Naive thymus-derived CD8-positive, alpha-beta T cell (primary cell): ENCODE measurements at places on chromosomes 1 and 21. TPM values are rescaled to one million over a fixed set of nuclear protein-coding genes. Genes with fewer than 3 reads are reported as not detected.

The SLAMF7 gene
- total RNA-seq: 6.2 TPM

- no peak overlapping the region for H3K4me3 ChIP-seq
- no peaks in the 10 kb centered on the region for H3K27me3 ChIP-seq
- H3K27ac ChIP-seq: no peak overlapping the region
- H3K36me3 ChIP-seq: peaks cover 4% of the 10 kb centered on the region
- H3K4me1 ChIP-seq: no peaks in the 10 kb centered on the region
These were observed 312.1 kb downstream of the BACH1 start for GRCh38 chr21:29610779-29611360.

- no peaks in the 10 kb centered on the region for H3K36me3 ChIP-seq
- no peak overlapping the region for H3K27ac ChIP-seq
- no peak overlapping the region for H3K4me3 ChIP-seq
These were observed 37.3 kb downstream of the MAST2 start for GRCh38 chr1:45840704-45841103.

GRCh38 chr1:158978730-158979129 lies 31.0 kb upstream of the IFI16 start:
- H3K4me1 ChIP-seq: peaks cover 10% of the 10 kb centered on the region
- no peak overlapping the region for H3K27ac ChIP-seq
- H3K4me3 ChIP-seq: no peak overlapping the region
- peaks cover 18% of the 10 kb centered on the region for H3K36me3 ChIP-seq

- H3K4me1 ChIP-seq: no peaks in the 10 kb centered on the region
- H3K27ac ChIP-seq: no peak overlapping the region
- no peak for DNase-seq
- H3K4me3 ChIP-seq: no peak overlapping the region
These were observed 12.8 kb downstream of the ZFP69B start for GRCh38 chr1:40462956-40463590.

DNA sequence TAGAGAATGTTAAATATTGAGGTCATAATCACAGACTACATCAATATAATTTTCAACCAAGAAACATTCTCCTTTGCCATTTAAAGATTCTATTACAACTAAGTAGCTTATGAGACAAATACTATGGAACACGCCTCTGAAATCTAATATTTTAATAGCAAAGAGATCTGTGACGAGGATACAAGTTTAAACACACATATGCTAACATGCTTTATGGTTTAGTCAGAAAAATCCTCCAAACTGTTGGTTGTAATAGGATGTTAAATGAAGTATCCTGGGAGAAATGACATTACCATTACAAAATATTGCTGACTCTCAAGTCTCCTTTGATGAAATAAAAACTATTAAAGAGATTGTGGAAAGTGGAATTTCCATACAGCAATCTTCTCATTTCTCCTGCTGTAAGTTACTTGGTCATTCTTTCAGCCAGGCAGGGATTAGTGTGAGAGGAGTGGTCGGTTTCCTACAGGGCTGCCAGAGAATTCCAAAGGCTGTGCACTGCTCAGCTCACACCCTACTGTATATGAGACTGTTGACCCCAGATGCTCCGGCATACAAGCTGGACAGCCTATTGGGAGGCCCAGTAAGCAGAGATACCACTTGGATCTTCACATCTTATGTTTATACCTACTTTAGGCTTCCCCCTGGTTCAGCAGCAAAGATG lies 26.6 kb downstream of the SCYL3 start:
- H3K27me3 ChIP-seq: no peaks in the 10 kb centered on the region
- no peak overlapping the region for H3K27ac ChIP-seq
- peaks cover 56% of the 10 kb centered on the region for H3K36me3 ChIP-seq
- no peak for DNase-seq

- H3K4me1 ChIP-seq: peaks cover 30% of the 10 kb centered on the region
- peak overlapping the region; percentile 91 for H3K27ac ChIP-seq
These were observed 72.8 kb downstream of the PLEKHA6 start for GRCh38 chr1:204286831-204287421.

DNA sequence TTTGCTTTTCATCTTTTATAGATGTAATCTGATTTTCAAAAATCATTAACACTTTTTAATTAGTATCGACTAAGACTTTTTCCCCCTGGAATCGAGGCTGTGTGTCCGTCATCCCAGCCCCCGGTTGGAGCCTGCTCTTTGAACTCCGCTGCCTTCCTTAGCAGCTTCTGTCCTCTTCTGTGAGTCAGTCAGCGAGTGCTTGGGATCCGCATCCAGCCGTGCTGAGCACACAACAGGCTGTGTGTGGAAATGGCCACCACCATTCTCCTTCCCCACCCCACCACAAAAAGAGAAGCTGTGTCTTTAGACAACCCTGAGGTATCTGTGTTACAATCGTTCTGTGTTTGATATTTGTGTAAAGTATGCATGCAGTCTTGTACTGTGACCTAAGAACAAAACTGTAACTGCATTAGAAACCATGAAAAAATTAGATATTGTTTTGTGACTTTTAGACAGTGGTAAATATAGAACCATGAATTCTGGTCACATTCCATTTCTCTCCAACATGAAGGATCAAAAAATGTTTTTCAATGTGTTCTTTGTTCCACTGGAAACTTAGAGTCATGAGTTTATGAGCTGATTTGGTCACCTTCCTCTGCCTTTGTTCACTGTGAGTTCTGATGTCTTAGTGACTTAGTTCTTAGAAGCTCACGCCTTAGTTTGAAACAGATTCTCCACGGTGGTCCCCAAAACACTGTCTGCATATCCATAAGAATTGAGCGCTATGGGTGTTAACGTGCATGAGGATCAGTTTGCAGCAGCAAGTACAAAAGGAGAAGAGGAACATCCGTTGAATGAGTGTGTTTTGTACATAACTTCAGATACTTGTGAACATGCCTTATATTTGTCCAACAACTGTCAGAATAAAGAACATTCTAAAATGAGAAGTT lies 64.7 kb downstream of the VPS26C start:
- H3K4me3 ChIP-seq: no peak overlapping the region
- no peak overlapping the region for H3K27ac ChIP-seq
- peaks cover 4% of the 10 kb centered on the region for H3K4me1 ChIP-seq

The NUP210L gene
- total RNA-seq: 0.16 TPM

- no peak overlapping the region for H3K4me3 ChIP-seq
- H3K27ac ChIP-seq: no peak overlapping the region
- H3K27me3 ChIP-seq: peaks cover 18% of the 10 kb centered on the region
- no peaks in the 10 kb centered on the region for H3K36me3 ChIP-seq
- peaks cover 38% of the 10 kb centered on the region for H3K4me1 ChIP-seq
- no peak for DNase-seq
These were observed 93.0 kb upstream of the DUSP10 start for GRCh38 chr1:221834698-221835513.

DNA sequence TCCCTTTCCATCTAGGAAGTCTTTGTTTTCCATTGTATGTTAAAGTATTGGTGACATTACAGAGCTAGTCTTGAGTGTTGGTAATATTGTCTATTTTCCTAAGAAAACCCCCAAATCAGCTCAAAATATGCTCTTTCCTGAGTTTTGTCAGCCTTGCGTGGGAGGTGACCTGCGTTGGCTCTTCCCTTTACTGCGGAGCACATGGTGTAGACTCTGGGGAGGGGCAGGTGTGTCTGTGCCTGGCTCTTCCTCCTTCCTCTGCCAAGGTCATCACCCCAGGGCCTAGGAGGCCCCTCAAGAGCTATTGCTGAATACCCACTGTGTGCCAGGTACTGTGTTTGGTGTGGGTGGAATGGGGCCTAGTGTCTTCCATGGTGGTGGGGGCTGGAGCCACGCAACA lies 33.4 kb downstream of the CACNA1E start:
- H3K36me3 ChIP-seq: no peaks in the 10 kb centered on the region
- H3K4me3 ChIP-seq: no peak overlapping the region
- no peaks in the 10 kb centered on the region for H3K4me1 ChIP-seq
- no peak overlapping the region for H3K27ac ChIP-seq
- peaks cover 13% of the 10 kb centered on the region for H3K27me3 ChIP-seq

DNA sequence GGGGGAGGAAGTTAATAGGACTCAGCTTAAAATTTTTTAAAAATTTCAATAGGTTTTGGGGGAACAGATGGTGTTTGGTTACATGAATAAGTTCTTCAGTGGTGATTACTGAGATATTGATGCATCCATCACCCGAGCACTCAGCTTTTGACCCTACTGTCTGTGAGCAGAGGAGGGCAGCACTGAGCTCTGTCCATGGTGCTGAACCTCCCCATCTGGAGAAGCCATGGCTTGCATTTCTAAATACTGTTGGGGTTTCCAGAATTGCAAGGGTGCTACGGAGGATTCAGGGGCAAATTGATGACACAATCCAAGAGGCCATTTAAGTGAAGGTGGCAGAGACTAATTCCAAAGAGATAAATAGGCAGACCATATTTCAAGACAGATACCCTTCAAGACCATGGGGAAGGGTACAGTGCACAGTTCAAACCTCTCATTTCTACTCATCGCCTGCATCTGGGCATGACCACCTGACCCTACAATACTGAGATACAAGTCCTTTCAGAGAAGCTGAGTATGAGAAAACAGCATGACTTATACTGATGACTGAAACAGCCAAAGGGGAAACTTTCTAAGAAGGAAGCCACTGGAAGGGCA lies 17.2 kb downstream of the SYT2 start:
- peak; percentile 58 for DNase-seq
- H3K27me3 ChIP-seq: peaks cover 58% of the 10 kb centered on the region
- no peaks in the 10 kb centered on the region for H3K36me3 ChIP-seq
- no peak overlapping the region for H3K4me3 ChIP-seq
- H3K27ac ChIP-seq: peak overlapping the region; percentile 66

The KRTAP13-2 gene
- total RNA-seq: not detected

DNA sequence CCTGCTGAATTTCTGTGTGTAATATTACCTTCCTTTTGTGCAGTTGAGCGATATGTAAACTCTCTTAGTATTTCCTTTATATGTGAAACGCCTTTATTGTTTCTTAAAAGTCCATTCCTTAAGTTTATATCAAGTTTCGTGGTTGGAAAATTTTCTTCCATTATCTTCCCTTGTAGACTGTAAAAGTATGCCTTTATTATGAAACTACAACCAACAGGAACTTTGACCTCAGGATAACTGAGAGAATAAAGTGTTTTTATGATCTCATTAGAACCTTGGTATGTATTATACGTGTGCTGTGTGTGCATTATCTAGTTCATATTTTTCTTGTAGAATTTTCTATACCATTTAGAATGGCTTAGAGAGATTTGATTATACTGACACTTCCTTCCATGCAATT lies 3.1 kb upstream of the CDC14A start:
- H3K27me3 ChIP-seq: no peaks in the 10 kb centered on the region
- no peak overlapping the region for H3K27ac ChIP-seq
- no peak overlapping the region for H3K4me3 ChIP-seq
- peaks cover 1% of the 10 kb centered on the region for H3K36me3 ChIP-seq
- DNase-seq: no peak

DNA sequence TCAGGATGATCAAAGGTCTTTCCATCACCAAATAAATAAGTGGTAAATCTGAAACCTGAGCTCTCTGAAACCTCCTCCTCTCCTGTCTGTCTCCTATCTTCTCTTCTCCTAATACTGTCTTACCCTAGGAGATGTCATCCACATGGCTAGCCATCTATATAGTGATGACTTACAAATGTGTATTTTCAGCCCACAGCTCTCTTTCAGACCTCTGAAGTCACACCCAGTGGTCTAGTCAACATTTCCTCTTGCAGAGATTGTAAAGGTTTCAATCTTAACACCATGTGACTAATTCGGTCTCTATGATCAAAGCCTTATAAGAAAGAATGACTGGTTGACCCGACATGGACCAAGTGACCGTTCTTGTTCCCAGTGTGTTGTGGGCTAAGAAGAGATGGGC lies 63.1 kb upstream of the DPT start:
- no peak for DNase-seq
- peaks cover 16% of the 10 kb centered on the region for H3K27me3 ChIP-seq
- no peaks in the 10 kb centered on the region for H3K36me3 ChIP-seq
- H3K4me3 ChIP-seq: no peak overlapping the region

GRCh38 chr1:83702356-83702755 lies 296.6 kb downstream of the TTLL7 start:
- H3K27me3 ChIP-seq: peaks cover under 1% of the 10 kb centered on the region
- H3K4me1 ChIP-seq: peaks cover 26% of the 10 kb centered on the region

The THEM4 gene
- total RNA-seq: 166 TPM

DNA sequence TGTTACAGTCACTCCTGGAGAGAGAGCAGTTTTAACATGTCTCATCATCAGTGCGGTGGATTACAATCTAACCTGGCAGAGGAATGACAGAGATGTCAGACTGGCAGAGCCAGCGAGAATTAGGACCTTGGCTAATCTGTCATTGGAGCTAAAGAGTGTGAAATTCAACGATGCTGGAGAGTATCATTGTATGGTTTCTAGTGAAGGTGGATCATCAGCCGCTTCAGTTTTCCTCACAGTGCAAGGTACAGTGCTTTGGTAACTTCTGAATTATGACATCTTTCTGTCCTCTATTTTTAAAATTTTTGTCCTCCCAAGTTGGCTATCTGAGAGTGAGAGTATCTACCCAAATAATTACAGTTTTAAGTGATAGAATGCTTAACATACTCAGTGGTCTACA lies 199.4 kb downstream of the HMCN1 start:
- no peak overlapping the region for H3K27ac ChIP-seq
- H3K27me3 ChIP-seq: peaks cover 6% of the 10 kb centered on the region
- no peaks in the 10 kb centered on the region for H3K36me3 ChIP-seq
- DNase-seq: no peak

The C1QC gene
- 1.2 TPM for total RNA-seq

DNA sequence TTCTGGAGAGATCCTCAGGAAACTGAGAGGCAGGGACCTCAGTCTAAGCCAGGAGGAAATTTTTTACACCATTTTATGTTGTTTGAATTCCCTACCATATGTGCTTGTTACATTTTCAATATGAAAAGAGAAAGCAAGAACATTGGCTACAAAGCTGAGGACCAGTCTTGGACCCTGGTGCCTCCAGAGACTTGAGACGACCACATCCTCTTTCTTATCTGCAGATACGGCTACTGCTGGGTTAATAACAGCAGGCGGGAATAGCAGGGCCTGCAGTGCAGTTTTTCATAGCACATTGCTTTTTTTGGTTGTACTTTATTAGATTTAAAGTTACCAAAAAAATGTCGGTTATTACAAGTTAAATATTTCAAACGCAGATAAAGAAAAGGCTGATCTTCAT lies 3.9 kb downstream of the KDM4A start:
- peaks cover 38% of the 10 kb centered on the region for H3K4me1 ChIP-seq
- no peak for DNase-seq
- no peak overlapping the region for H3K27ac ChIP-seq
- no peaks in the 10 kb centered on the region for H3K27me3 ChIP-seq

GRCh38 chr1:223707256-223708000 lies 4.9 kb upstream of the CAPN2 start:
- no peak overlapping the region for H3K27ac ChIP-seq
- DNase-seq: no peak
- no peaks in the 10 kb centered on the region for H3K36me3 ChIP-seq
- H3K4me3 ChIP-seq: no peak overlapping the region
- H3K27me3 ChIP-seq: no peaks in the 10 kb centered on the region

The TFF3 gene
- total RNA-seq: not detected

- DNase-seq: no peak
- H3K36me3 ChIP-seq: peaks cover 23% of the 10 kb centered on the region
- H3K4me3 ChIP-seq: no peak overlapping the region
These were observed 104.0 kb upstream of the HP1BP3 start for GRCh38 chr1:20891091-20891490.

- peaks cover 53% of the 10 kb centered on the region for H3K27me3 ChIP-seq
- no peak overlapping the region for H3K27ac ChIP-seq
- no peaks in the 10 kb centered on the region for H3K4me1 ChIP-seq
- H3K36me3 ChIP-seq: no peaks in the 10 kb centered on the region
- DNase-seq: no peak
These were observed 11.2 kb upstream of the PHC2 start for GRCh38 chr1:33442141-33442540.

GRCh38 chr1:223331929-223332328 lies 32.0 kb downstream of the SUSD4 start:
- H3K4me3 ChIP-seq: no peak overlapping the region
- peaks cover 14% of the 10 kb centered on the region for H3K4me1 ChIP-seq
- H3K27me3 ChIP-seq: no peaks in the 10 kb centered on the region
- no peaks in the 10 kb centered on the region for H3K36me3 ChIP-seq
- H3K27ac ChIP-seq: no peak overlapping the region
